ENCODE measurements at places on chromosomes 12 and 14. TPM values are rescaled to one million over a fixed set of nuclear protein-coding genes. Genes with fewer than 3 reads are reported as not detected.

SLCO1B1 gene
- total RNA-seq, result not detected

TAS2R42 gene
- not detected for total RNA-seq

IL22 gene
- not detected for total RNA-seq

AMDHD1 gene
- total RNA-seq, result 1.1 TPM

PTGDR gene
- total RNA-seq, result not detected

KIF5A gene
- total RNA-seq, result not detected

RNASE7 gene
- not detected for total RNA-seq

Data from Caki2 (cell line).